ENCODE measurements at places on chromosomes 12 and 14.

GRCh38 chr14:23174296-23175184 lies 8.9 kb downstream of the SLC7A8 start:
- peak; percentile 62 for DNase-seq

- no peak for DNase-seq
Observed at GRCh38 chr14:37551119-37551518, 43.9 kb downstream of the FOXA1 start.

DNA sequence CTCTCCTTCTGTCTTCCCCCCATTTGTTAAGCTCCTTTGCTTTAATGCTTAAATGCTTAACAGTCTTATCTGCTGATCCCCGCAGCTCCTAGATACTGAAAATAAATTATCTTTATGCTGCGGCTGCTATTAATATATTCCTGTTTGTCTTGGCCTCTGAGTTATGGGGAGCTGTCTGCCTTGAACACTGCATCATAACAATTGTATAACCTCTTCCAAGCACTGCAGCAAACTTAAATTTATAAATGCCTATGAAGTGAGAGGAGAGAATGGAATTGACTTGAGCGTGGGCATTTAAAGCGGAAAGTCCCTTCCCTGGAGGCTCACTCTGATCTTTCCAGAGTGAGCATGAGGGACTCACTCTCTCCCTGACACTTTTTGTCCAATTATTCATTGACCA lies 23.1 kb upstream of the DCP1B start:
- DNase-seq: no peak

DNA sequence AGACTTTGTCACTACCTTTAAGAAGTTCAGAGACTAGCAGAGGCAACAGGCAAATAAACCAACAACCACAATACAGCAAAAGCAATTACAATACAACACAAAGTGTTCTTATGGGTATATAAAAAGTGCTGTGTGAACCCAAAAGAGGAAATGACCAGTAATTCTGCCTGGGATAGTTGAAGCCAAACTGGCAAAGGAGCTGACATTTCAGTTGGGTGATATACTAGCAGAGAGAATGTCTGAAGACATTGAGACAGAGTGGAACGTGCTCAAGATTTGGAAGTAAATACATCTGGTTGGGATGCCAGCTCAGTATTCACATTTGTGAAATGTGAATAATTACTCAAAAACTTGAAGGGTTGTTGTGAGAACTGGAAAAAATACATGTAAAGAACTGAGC lies 80.6 kb upstream of the GTF2A1 start:
- no peak for DNase-seq

DNA sequence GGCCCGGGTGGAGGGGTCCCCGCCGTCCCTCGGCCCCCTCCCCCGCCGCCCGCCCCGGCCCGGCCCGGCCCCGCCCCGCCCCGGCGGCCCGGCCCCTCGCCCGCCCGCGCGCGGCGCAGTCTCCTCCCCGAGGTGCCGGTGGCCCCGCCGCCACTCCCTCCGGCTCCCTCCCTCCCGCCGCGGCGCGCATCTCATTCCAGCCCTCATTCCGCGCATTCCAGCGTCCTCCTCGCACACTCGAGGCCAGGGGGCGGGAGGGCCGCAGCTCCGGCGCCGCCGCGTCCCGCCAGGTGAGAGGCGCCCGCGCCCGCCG lies at the start of gene TEAD4:
TEAD4 (plus strand) TSS at position 206 of the 313 bp plus-strand sequence.
- DNase-seq: peak; percentile 96

- DNase-seq: no peak
Observed at GRCh38 chr14:56284641-56285040, 166.4 kb downstream of the PELI2 start.

Data from neural progenitor cell (in vitro differentiated cells).